Activated naive CD4-positive, alpha-beta T cell (primary cell): ENCODE measurements at places on chromosomes 2 and 18.

- DNase-seq = no peak
Measured at GRCh38 chr2:236241181-236242056, 22.8 kb downstream of the ASB18 start.

DNA sequence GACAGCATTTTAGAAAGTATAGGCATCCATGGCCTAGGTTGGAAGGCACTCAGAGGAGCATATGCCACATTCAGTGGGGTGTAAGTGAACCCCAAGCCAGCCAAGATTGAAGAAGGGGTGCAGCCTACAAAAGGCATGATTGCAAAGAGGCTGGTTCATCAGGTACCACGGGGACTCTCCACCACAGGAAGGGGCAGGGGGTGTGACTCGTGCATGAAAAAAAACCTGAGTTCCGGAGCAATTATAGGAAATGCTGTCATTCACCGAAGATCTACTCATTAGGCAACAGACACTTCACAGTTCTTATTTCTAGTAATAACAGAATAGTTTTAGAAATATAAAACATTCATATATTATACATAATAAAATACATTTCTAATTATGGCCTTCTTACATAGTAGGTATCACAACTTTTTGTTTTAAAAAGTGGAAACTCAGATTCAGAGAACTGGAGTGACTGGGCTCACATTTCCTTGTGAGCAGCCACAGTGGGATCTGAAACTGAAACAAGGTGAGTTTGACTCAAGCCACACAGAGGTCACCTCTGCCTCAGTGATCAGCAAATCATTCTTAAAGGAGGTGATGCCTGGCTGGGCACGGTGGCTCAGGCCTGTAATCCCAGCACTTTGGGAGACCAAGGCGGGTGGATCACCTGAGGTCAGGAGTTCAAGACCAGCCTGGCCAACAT is 188.4 kb upstream of the GYPC start:
- no peak for DNase-seq

DNA sequence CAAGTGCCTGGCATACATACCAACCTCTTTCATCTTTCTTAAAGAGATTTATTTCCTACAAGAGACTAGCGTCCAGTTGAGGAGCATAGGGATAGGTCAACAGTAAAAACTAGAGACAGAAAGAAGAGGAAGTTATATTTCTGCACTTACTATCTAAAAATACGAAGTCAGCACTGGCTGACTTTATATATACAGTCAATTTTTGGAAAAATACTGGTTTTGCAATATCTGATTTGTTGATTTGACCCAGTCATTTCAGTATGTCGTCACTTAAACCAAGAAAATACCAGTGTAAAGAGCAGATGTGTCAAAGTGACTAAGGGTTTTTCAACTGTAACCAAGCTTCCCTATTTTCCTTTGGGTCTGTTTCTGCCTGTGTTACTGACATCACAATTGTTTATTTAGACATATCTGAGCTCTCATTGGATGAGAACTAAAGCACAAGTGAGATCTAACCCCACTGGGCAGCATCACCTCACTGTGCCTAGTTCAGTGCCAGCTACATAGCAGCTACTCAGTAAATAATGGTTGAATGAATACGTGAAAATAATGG is 23.0 kb downstream of the CYTIP start:
- no peak for DNase-seq

DNA sequence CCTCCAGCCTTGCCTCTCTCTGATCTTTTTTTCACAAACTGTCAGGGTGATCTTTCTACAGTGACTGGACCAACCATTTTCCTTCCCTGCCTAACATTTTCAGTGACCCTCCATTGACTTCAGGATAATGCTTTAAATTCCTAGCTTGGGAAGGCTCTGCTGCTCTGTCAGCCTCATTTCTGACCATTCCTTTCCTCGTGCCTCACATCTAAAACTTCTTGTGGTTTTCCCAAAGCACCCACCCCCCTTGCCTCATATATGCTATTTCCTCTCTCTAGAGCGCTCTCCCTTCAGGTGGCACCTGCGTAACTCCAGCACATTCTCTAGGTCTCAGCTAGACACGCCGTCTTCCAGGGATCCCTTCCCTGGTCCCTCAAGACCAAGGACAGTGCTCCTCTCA is 37.2 kb downstream of the DRC1 start:
- no peak for DNase-seq

GRCh38 chr2:120445449-120446143 is 99.7 kb downstream of the INHBB start:
- DNase-seq = no peak

DNA sequence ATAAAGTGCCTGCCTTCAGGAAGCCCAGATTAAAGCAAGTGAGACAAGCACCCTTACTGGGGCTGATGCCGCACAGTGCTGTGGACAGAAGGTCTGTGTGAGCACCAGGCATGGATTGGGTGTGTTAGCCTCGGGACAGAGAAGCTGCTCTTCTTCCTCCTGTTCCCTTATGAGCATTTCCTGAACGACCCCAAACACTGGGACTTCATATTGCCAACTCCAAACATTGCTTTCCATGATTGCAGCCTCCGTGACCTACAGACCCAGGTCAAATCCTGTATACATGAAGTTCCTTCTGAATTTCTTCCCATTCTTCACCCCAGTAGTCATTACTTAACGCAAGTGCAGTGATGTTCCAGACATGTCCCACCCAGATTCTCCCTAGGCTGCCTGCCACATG is 129.8 kb upstream of the ALKAL2 start:
- DNase-seq = no peak

DNA sequence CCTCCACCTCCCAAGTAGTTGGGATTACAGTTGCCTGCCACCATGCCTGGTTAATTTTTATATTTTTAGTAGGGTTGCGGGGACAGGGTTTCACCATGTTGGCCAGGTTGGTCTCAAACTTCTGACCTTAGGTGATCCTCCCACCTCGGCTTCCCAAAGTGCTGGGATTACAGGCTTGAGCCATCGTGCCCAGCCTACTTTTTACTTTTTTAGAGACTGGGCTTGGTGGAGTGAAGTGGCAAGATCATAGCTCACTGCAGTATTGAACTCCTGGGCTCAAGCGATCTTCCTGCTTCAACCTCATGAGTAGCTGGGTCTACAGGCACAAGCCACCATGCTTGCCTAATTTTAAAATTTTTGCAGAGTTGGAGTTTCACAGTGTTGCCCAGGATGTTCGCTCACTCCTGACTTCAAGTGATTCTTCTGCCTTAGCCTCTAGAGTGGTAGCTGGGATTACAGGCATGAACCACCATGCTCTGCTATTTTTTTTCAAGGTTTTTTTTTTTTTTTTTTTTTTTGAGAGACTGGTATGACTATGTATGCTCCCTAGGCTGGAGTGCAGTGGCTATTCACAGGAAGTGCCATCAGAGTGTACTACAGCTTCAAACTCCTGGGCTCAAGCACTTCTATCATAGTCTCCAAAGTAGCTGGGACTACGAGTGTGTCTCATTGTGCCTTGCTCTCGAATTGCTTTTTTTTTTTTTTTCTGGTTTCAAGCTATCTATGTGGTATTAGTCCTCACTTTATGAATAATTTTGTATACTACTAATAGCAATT is 11.9 kb downstream of the MSH2 start:
- no peak for DNase-seq

GRCh38 chr2:180554330-180554729 is 426.1 kb upstream of the UBE2E3 start:
- no peak for DNase-seq

- DNase-seq = no peak
Measured at GRCh38 chr2:208047840-208048239, 22.5 kb upstream of the PLEKHM3 start.

DNA sequence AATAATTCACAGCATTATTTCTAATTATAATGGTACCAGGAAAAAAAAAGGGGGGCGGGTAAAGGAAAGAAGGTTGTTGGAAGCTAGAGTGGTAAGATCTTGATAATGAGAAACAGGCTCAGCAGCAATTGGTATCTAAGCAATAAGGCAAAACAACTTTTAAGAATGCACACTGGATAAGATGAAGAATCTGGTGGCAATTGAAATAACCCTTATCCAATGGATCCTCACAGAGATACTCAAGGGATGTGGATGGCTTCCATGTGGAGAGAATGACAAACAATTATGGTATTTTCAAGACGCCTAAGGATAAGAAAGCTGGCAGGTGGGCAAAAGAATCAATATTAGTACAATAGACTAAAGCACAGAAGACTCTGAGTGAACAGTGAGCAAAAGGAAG is 153.6 kb downstream of the UPP2 start:
- DNase-seq = no peak

- no peak for DNase-seq
Measured at GRCh38 chr2:236679884-236680860, 110.5 kb downstream of the ACKR3 start.

- DNase-seq = no peak
Measured at GRCh38 chr18:10403708-10404107, 50.7 kb upstream of the APCDD1 start.

GRCh38 chr2:217928324-217929181 is 74.2 kb downstream of the TNS1 start:
- DNase-seq = no peak

DNA sequence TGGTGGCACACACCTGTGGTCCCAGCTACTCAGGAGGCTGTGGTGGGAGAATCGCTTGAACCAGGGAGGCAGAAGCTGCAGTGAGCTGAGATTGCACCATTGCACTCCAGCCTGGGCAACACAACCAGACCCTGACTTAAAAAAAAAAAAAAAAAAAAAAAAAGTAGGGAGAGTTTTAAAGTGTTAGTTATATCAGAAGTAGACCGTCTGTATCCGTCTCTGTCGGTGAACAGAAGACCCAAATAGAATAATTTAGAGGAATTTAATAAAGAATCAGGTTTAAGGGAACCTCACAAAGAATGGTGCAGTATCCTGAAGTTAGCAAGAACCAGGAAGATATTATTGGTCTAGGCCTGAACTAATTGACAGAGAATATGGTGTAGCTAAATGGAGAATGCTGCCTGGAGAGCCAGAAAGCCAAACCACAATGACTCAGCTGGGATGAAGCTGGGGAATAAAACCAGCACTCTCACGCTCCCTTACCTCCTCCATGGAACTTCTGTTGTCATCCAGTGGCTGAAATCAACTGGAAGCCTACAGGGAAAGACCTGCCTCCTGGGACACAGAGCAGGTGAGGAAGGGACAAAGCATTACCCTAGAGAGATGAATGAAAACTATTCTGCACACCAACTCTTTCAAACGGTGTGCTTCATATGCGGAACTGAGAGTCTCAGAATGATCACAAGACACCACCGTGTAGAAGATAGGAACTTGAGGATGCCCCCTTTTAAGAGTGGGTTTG is 39.1 kb upstream of the PLEKHM3 start:
- DNase-seq = no peak

GRCh38 chr2:74373221-74373676 is 6.9 kb downstream of the DCTN1 start:
- no peak for DNase-seq

DNA sequence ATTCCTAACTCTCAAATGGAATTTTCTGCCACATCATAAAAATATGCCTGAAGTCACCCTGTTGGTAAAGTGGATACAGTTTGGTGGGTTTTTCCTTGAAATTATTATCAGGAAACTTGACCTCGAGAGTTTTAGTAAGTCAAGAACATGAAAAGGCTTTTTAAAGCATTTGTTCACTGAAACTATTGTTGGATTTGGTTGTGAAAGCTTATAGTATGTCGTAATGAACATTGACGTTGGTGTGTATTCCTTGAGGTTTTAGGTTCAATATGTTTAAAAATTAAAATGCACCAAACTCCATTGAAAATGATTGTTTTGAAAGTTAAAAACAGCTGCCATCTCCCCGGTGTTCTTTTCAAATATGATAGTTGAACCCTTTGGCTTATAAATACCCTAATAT is 30.8 kb downstream of the AOX1 start:
- no peak for DNase-seq

- DNase-seq = no peak
Measured at GRCh38 chr2:169839954-169840746, 12.9 kb downstream of the UBR3 start.

GRCh38 chr2:28412625-28413151 is 20.0 kb downstream of the FOSL2 start:
- DNase-seq = no peak

- DNase-seq = no peak
Measured at GRCh38 chr2:9310798-9311197, 104.2 kb downstream of the ASAP2 start.

GRCh38 chr2:241007880-241008710 is 9.7 kb downstream of the SNED1 start:
- no peak for DNase-seq

GRCh38 chr2:168568476-168569267 is 112.6 kb downstream of the CERS6 start:
- DNase-seq = no peak

DNA sequence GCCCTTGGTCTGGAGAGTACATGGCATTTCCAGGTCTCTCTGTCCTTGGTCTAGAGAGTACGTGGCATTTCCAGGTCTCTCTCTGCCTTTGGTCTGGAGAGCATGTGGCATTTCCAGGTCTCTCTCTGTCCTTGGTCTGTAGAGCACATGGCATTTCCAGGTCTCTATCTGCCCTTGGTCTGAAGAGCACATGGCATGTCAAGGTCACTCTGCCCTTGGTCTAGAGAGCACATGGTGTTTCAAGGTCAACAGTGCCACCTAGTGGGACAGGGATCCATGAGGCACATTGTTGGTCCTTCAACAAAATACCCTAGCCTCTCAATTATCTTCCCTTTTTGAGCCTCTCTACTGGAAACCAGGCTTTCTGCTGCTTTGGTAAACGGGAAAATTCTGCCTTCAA is 250.2 kb downstream of the OTX1 start:
- DNase-seq = no peak

- no peak for DNase-seq
Measured at GRCh38 chr18:48950536-48951447, at the start of gene SMAD7. Gene SMAD7 (minus strand): TSS chr18:48950965. CDS start chr18:48950424, 541 bp downstream.

GRCh38 chr2:186590759-186591505 is 1.1 kb downstream of the ITGAV start:
- no peak for DNase-seq

DNA sequence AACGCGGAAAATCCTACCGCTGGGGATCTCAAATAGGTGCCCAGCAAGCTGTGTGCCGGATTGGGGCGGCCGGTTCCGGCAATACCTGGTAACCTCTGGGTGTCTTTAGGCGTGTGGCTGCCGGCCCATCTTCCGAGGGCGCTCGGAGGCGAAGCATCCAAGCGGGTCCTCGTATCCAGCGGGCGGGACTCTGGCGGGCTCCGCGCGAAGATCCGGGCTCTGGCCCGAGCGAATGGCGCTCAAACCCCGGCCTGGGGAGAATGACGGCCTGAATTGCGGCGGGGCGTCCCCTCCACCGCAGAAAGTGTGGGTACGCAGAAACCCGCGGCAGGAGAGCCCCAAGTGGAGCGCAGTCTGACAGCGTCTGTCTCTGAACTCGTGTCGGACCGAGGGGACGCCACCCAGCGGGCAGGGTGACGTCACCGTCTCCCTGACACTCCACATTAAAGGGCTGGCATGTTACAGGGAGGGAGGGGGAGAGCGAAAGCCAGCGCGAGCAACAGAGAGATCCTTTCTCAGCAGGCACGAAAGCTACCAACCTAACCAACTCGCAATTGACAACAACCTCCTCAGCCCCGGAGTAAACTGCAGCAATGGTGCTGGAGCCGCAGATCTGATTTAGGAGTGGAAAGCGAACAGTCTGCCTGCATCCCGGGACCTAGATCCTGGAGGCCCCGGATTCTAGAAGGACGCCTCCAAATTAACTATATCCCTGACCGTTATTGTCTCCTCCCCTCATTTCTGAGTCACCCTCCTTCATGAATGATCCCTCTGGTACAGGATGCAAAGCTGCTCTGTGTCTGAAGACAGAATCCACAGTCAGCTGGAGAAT is at the start of gene SKOR2:
Gene SKOR2 (minus strand): TSS at position 372 of the 832 bp plus-strand sequence. CDS start 2,477 bp downstream, outside the sequence.
- DNase-seq = no peak
